ENCODE measurements at places on chromosomes 7 and 10. TPM values are rescaled to one million over a fixed set of nuclear protein-coding genes. Genes with fewer than 3 reads are reported as not detected.

GRCh38 chr7:55556031-55556430 is 16.3 kb downstream of the VOPP1 start:
- no peak overlapping the region for H3K4me3 ChIP-seq
- H3K36me3 ChIP-seq, result peaks cover 9% of the 10 kb centered on the region
- H3K27ac ChIP-seq, result no peak overlapping the region
- H3K4me1 ChIP-seq, result peaks cover 53% of the 10 kb centered on the region
- no peaks in the 10 kb centered on the region for H3K27me3 ChIP-seq

The OR13A1 gene
- not detected for total RNA-seq

- peaks cover 58% of the 10 kb centered on the region for H3K36me3 ChIP-seq
- H3K4me3 ChIP-seq, result no peak overlapping the region
- H3K4me1 ChIP-seq, result peaks cover 40% of the 10 kb centered on the region
Observed at GRCh38 chr10:122421742-122422141, 32.7 kb upstream of the ARMS2 start.

The SPDYE1 gene
- total RNA-seq, result not detected

The CRYGN gene
- total RNA-seq, result not detected

The SPDYE2 gene
- not detected for total RNA-seq

- H3K27ac ChIP-seq, result no peak overlapping the region
- peaks cover 9% of the 10 kb centered on the region for H3K27me3 ChIP-seq
- H3K4me3 ChIP-seq, result no peak overlapping the region
- no peak for DNase-seq
- no peaks in the 10 kb centered on the region for H3K4me1 ChIP-seq
Observed at GRCh38 chr7:134212576-134213546, 85.7 kb downstream of the LRGUK start.

DNA sequence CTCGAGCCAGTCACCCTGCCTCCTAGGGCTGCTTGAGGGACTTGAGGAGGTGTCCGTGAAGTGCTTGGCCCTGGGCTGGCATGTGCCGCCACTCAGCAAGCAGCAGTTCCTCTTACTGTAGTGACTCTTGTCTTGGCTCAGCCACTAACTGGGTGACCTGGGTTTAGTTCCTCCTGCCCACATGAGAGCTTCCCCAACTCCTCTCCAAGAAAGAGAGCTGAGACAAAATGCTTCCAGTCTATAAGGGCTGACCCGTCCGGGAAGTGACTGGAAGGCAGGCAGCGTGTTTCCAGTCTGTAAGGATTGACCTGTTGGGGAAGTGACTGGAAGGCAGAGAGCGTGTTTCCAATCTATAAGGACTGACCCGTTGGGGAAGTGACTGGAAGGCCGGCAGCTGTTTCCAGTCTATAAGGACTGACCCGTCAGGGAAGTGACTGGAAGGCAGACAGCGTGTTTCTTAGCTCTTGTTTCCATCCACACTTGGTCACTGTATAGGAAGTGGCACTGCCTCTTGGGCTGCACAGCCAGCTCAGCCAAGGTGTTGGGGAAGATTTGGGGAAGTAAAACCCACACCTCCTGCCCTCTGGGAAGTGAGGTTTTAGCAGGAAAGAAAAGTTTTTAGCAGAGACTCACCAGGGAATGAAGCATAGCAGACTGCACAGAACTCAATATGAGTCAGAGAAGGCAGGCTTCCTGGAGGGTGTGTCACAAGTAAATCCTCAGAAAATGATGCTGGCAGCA is 53.3 kb upstream of the PPIF start:
- no peak overlapping the region for H3K4me3 ChIP-seq

- peaks cover 7% of the 10 kb centered on the region for H3K36me3 ChIP-seq
- DNase-seq, result no peak
- no peaks in the 10 kb centered on the region for H3K27me3 ChIP-seq
Observed at GRCh38 chr7:121339082-121339481, 10.3 kb downstream of the WNT16 start.

DNA sequence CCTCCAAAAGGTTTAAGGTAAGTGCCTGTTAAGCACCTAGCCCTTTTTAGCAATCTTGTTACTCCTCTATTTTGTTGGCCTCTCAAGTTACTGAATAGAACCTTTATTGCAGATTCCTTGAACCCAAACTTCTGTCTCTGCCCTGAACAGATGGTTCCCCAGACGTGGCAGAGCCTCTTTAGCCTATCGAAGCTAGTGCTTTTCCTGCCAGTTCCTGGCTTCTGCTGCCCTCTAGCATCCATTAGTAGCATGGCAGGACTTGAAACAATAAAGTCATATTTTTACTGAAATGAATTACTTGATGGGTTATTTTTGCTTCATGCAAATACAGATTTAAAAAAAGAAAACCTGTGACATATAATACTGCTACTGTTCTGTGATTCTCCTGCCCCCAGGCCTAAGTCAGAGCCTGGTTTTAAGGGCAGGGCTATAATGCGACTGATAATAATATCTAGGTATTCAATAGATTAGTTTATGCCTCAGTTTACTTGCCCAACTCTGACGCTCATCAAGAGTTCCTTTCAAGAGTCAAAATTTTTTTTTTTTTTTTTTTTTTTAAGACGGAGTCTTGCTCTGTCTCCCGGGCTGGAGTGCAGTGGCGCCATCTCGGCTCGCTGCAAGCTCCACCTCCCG is 84.3 kb upstream of the PHF14 start:
- no peaks in the 10 kb centered on the region for H3K36me3 ChIP-seq
- H3K27me3 ChIP-seq, result no peaks in the 10 kb centered on the region
- peaks cover 6% of the 10 kb centered on the region for H3K4me1 ChIP-seq
- H3K27ac ChIP-seq, result no peak overlapping the region
- no peak overlapping the region for H3K4me3 ChIP-seq
- no peak for DNase-seq

All from osteocyte (in vitro differentiated cells).